ENCODE measurements at places on chromosomes 12 and 14.

DNA sequence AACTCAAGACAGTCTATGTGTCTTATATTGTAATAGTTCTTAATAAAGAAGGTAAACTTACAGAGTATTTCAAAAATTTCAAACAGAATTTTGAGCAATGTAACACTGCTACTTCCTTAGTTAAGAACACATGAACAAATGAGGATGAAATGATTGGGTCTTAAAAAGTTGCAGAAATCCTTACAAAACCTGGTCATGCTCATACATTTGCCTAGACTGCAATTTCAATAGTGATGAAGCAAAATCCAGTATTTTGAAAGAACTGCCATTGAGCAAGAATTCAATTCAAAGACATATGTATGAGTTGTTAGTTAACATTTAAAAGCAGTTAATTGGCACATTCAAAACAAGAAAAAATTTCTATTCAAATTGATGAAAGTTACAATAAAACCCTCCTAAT lies 17.8 kb upstream of the HIF1A start:
- DNase-seq = no peak

DNA sequence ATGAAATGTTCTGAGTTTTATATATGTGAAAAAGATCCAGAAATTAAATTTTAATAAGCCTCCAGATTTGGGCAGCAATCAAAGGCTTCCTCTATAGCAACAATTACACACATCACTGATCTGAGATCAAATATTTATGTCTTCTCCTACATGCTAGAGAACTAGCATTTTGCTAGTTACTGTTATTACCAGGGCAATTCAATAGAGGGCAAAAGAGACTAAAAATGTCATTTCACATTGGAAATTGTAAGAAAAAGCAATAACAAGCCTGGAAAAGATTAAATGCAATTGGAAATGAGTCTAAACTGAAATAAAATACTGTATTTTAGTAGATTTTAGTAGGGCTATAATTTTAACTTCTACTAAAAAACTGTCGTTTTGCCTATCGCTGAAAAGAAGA lies 32.6 kb upstream of the ANO6 start:
- no peak for DNase-seq

GRCh38 chr14:52786887-52787286 lies 4.5 kb downstream of the GNPNAT1 start:
- no peak for DNase-seq

GRCh38 chr14:68879321-68879781 lies 86.5 kb upstream of the ZFP36L1 start:
- DNase-seq = no peak

DNA sequence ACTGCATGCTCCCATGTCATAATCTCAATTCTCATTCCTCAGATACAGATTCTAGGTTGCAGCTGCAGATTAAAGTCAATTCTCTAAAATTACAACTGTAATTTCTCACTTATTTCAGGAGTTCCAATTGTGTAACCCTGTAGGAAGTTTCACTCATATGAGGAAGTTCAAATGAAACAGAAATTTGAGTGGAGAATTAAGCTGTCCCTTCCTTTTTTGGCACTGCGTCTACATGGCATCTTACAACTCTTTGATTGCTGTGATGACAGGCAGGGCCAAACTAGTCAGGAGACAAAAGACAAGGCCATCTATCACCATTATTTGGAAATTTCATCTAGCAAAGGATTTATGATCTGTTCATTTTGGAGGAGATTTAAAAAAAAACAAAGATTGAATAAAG lies 13.3 kb upstream of the GRIP1 start:
- DNase-seq = no peak

GRCh38 chr14:57189070-57189469 lies 79.6 kb downstream of the EXOC5 start:
- DNase-seq = no peak

DNA sequence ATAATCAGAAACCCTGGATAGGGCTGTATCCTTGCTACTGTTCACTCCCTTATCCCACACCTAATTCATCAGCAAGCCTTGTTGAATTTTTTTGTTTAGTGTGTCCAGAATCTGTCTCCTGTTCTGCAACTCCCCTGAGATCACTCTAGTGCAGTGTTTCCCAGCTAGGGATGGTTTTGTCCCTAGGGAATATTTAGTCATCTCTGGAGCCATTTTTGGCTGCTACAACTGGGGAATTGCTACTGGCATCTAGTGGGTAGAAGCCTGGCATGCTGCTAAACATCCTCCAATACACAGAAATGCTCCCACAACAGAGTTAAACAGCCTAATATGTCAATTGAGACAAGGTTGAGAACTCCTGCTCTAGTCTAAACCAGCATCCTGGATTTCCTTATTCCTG lies 248.0 kb downstream of the NPAS3 start:
- no peak for DNase-seq

GRCh38 chr14:38502239-38502638 lies 246.3 kb upstream of the CLEC14A start:
- DNase-seq = no peak

DNA sequence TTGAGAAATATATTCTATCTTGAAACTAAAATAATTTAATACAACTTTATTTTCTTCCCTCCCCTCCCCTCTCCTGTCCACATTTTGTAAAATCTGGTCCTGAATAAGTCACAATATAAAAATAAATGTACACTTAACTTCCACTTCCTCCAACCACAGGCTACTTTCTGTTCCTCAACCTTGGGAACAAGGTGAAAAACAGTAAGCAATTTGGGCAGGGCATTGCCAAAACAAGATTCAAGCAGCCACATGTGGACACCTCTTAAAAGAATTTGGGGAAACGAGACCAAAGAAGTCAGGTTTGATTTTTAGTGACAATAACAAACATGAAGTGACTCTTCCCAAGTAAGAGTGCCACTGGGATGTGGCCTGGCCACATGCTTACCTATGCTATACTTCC lies 115.7 kb downstream of the PTPRQ start:
- no peak for DNase-seq

- no peak for DNase-seq
Observed at GRCh38 chr12:129401572-129401971, 502.3 kb downstream of the TMEM132D start.

All from stimulated activated CD4-positive, alpha-beta T cell treated with anti-CD3 and anti-CD28 coated beads, Interleukin-12 subunit alpha, Interleukin-12 subunit beta, amount 100 ng/mL, for 4 hours (primary cell).